ENCODE measurements at places on chromosomes 16 and 17. TPM values are rescaled to one million over a fixed set of nuclear protein-coding genes. Genes with fewer than 3 reads are reported as not detected.

SPECC1 gene
- polyA plus RNA-seq: 11.5 TPM

TBC1D28 gene
- polyA plus RNA-seq: 0.07 TPM

PYCARD gene
- 25.6 TPM for polyA plus RNA-seq

KRT32 gene
- polyA plus RNA-seq: not detected

C17orf67 gene
- 0.42 TPM for polyA plus RNA-seq

C17orf50 gene
- polyA plus RNA-seq: not detected

TNRC6C gene
- polyA plus RNA-seq: 2.5 TPM

TCAP gene
- polyA plus RNA-seq: 1.4 TPM

OTOA gene
- not detected for polyA plus RNA-seq

CNGB1 gene
- not detected for polyA plus RNA-seq

DNAH3 gene
- 0.94 TPM for polyA plus RNA-seq

KRT17 gene
- polyA plus RNA-seq: not detected

SLC12A3 gene
- polyA plus RNA-seq: not detected

PALB2 gene
- 15.2 TPM for polyA plus RNA-seq

HBA2 gene
- polyA plus RNA-seq: 853 TPM

BRIP1 gene
- polyA plus RNA-seq: 11.2 TPM

KRTAP4-3 gene
- not detected for polyA plus RNA-seq

TNFAIP1 gene
- polyA plus RNA-seq: 8.1 TPM

DPEP1 gene
- polyA plus RNA-seq: not detected

SLC38A8 gene
- not detected for polyA plus RNA-seq

SLC5A2 gene
- not detected for polyA plus RNA-seq

HIGD1B gene
- not detected for polyA plus RNA-seq

SULT1A4 gene
- polyA plus RNA-seq: 3.3 TPM

AMDHD2 gene
- 54.4 TPM for polyA plus RNA-seq

CENPX gene
- polyA plus RNA-seq: 375 TPM

CSH1 gene
- polyA plus RNA-seq: not detected

KRTAP4-8 gene
- polyA plus RNA-seq: not detected

BFAR gene
- polyA plus RNA-seq: 61.8 TPM

RPL13 gene
- 4,293 TPM for polyA plus RNA-seq

KRTAP1-5 gene
- polyA plus RNA-seq: not detected
